ENCODE measurements at places on chromosomes 6 and 20. TPM values are rescaled to one million over a fixed set of nuclear protein-coding genes. Genes with fewer than 3 reads are reported as not detected.

DNA sequence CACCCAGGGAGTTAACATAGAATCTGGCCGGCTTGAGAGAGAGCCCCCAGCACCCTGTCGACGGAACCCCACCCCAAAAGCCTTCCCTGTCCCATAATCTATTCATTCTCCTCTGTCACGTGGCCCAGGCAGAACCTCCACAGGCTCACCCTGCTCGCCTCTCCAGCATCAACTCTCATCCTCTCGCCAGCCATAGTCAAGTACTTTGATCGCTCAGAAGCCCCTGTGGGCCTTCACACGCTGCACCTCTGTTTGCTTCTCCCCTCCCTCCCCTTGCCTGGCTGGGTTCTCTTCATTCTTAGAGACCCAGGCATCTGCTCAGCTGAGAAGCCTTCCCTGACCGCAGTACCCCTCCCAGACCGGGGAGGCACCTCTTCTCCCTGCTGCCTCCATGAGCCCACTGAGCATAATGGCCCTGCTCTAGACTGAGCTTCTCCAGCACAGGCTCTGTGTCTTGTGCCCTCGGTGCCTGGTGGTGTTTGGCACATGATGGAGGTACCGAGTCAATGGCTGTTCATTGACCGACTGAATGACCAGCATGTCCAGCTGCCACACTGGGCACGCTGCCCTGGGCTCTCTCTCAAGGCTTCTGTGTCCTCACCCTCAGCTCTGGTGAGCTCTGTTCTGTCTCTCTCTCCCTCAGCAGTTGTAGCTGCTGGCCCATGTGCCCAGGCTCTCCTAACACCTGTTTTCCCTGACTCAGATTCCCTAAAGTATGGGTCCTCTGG, 33.7 kb downstream of the PKIG start:
- no peak for DNase-seq

- DNase-seq, result peak; percentile 84
Observed at GRCh38 chr6:109793792-109794191, 102.7 kb downstream of the FIG4 start.

The CGA gene
- total RNA-seq, result not detected

The PRR18 gene
- total RNA-seq, result not detected

DNA sequence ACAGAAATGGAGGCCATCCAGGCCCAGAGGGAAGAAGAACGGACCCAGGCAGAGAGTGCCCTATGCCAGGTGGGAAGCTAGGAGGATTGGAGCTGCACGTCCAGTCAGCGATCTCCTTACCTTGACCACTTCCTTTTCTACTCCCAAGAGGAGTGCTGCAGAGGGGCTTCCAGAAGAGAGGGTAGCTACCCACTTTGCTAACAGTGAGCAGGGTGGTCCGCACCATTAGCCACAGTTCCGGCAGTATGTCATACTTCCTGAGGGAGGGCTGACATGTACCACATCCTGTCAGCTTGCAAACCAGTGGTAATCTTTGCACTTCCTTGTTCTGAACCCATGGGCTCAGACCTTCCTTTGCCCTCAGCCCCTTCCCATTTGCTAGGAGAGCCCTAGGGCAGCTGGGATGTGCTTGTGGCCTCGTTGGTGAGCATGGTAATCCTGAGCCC, 35.4 kb downstream of the CEP250 start:
- DNase-seq, result no peak

- DNase-seq, result no peak
Observed at GRCh38 chr20:33328157-33329137, 45.4 kb downstream of the BPIFB1 start.

All from H4 (cell line).